ENCODE measurements at places on chromosomes 11 and 22.

- DNase-seq = no peak
Measured at GRCh38 chr22:31871480-31871879, 72.9 kb upstream of the YWHAH start.

- peak; percentile 46 for DNase-seq
Measured at GRCh38 chr11:3808861-3809623, 682 bp downstream of the PGAP2 start.

- no peak for DNase-seq
Measured at GRCh38 chr11:64216879-64217278, 9.1 kb downstream of the TRPT1 start.

DNA sequence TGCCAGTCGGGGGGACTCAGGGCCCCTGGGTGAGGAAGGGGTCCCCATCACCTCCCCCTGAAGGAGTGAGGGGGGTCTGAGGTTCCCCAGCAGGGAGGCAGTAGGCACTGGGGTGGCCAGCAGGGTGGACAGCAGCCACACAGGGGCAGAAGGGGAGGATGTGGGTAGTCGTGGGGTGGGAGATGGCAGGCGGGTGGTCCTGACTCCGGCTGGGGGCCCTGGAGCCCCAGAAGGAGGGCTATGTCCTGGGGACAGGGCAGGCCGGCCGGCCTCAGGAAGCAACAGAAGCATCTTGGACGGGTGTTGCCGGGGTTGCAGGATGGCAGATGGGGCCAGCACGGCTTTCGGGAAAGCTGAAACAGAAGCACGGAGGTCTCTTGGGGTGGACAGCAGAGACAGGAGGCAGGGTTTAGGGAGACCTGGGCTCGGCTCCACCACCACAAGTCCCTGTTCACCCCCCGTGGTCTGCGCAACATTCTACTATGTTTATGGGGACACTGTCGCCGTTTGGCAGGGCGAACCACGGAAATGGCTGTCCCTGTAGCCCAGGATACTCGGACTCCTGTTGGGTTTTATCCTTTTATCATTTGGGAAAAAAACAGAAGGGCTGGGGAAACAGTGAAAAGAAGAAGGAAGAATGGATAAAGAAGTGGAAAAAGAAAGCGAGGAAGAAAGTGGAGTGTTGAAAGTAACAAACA, 14.1 kb downstream of the VWCE start:
- DNase-seq = no peak

DNA sequence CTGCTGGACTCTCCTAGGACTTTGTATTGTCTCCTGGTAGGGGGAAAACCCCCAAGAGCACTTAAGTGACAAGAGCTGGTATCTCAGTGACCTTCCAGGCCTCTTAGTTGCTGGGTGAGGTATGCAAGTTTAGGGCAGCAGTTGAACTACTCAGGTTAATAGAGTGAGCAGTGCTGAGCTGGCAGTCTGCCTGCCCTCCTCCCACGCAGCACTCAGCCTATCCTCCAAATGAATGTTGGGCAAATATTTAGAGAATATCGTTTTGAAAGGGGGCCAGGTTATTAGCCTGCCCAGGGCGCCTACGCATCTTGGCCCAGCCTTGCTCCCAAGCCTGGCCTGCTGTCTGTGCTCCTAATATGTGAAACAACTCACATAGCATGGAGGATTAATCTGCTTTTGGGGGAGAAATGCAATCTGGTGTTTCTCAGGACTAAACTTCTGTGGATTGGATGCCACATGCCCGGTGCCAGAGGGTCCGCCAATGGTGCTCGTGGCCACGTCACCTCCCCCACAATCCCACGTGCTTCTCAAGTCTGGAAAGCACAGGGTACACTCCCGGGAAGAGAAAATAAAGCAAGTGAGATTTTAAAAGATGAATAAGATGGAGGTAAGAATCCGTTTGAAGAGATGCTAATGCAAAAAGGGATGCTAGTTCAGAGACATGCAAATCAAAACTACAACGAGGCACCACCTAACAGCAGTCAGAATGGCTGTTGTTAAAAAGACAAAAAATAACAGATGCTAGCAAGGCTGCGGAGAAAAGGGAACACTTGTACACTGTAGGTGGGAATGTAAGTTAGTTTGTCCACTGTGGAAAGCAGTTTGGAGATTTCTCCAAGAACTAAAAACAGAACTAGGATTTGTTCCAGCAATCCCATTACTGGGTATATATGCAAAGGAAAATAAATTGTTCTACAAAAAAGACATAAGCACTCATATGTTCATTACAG, 67.7 kb downstream of the SPON1 start:
- DNase-seq = no peak

- peak; percentile 17 for DNase-seq
Measured at GRCh38 chr22:46613606-46614021, 6.6 kb upstream of the GRAMD4 start.

DNA sequence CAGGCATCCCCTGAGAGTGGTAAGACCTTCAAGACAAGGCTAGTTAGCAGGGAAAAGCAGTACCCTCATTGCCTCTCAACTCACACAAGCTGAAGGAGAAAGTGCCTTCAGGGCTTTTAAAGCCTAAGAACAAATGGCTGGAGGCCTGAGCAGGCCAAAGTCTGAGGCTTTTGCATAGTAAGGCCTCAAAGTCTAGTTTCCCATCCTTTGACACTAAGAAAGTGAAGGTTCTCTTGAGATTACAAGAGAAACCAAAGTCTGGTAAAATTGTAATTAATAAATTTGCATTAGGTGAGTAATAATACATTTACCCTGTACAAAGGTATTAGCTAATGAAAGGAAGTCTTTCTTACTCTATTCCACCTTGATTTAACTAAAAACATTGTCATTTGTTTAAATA, 47.0 kb upstream of the CCDC89 start:
- no peak for DNase-seq

GRCh38 chr11:2575591-2576051, 124.2 kb downstream of the KCNQ1OT1 start:
- no peak for DNase-seq

- DNase-seq = no peak
Measured at GRCh38 chr11:104529213-104529612, 365.3 kb upstream of the PDGFD start.

GRCh38 chr11:93216511-93217101, 18.8 kb upstream of the SLC36A4 start:
- DNase-seq = no peak

DNA sequence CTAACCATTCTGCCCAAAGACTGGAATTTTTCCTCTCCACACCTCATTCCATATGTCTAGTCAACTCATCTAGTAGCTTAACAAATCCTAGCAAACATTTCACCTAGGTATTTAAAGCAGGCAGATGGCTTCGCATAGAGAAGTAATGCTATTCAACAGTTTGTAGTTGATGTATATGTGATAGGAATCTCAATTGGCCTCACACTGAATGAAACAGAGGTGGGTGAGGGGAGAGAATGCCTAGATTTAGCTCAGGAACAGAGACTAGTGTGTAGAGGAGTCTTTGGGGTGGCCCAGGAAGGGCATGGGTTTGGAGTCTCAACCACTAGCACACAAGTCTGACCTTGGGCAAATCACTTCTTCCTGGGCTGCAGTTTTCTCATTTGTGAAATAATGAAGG, 196.2 kb downstream of the MYO18B start:
- DNase-seq = no peak
